ENCODE measurements at places on chromosomes 6 and 20. TPM values are rescaled to one million over a fixed set of nuclear protein-coding genes. Genes with fewer than 3 reads are reported as not detected.

GNAS-AS1 gene
- 1.5 TPM for total RNA-seq

PRL gene
- total RNA-seq = not detected

GRCh38 chr6:101605874-101606273 is 212.4 kb downstream of the GRIK2 start:
- no peak overlapping the region for H3K27ac ChIP-seq
- H3K27me3 ChIP-seq = no peaks in the 10 kb centered on the region
- H3K36me3 ChIP-seq = peaks cover 2% of the 10 kb centered on the region
- H3K4me3 ChIP-seq = no peak overlapping the region

- H3K27ac ChIP-seq = no peak overlapping the region
- no peaks in the 10 kb centered on the region for H3K36me3 ChIP-seq
- no peak overlapping the region for H3K4me3 ChIP-seq
- peaks cover 26% of the 10 kb centered on the region for H3K27me3 ChIP-seq
- DNase-seq = no peak
Observed at GRCh38 chr6:87791982-87792381, 89.9 kb upstream of the AKIRIN2 start.

- peaks cover 21% of the 10 kb centered on the region for H3K27me3 ChIP-seq
- no peak overlapping the region for H3K27ac ChIP-seq
- H3K4me3 ChIP-seq = no peak overlapping the region
- DNase-seq = no peak
- H3K36me3 ChIP-seq = no peaks in the 10 kb centered on the region
Observed at GRCh38 chr6:255041-255750, 37.1 kb upstream of the DUSP22 start.
